ENCODE measurements at places on chromosomes 1 and 21. TPM values are rescaled to one million over a fixed set of nuclear protein-coding genes. Genes with fewer than 3 reads are reported as not detected.

DNA sequence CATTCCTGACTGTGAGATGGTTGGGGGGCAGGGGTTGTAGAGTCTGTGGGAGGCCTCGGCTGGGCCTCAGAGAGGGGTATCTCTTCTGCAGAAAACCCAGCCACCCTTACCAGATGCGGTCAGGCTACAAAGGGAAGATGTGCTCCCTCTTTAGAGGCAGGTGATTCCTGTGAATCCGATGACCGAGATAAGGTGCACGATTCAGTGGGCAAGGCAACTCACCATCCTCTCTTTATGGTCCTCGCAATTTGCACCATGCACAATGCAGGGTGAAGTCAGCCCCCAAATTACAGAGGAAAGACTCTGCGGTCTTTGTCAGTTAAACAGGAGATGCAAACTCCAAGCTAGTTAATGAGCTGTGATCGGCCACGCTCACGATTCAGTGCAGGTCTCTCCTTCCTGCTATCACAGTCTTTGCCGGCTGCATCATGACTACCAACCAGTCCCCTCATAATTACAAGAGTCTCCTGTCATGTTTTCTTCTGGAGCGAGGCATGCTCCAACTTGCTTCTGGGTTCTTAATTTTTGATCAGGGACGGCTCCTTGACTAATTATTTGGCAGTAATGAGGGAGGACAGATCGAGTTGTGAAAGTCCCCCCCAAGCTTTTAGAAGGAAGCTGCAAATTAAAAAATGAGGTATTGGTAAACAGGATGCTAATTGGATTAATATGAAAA, 12.5 kb downstream of the TP73 start:
- H3K36me3 ChIP-seq, result no peaks in the 10 kb centered on the region
- H3K27me3 ChIP-seq, result peaks cover 8% of the 10 kb centered on the region
- DNase-seq, result no peak
- H3K27ac ChIP-seq, result no peak overlapping the region
- no peak overlapping the region for H3K4me3 ChIP-seq

- no peaks in the 10 kb centered on the region for H3K36me3 ChIP-seq
- peak overlapping the region; percentile 61 for H3K27ac ChIP-seq
- DNase-seq, result peak; percentile 89
- peaks cover 18% of the 10 kb centered on the region for H3K4me1 ChIP-seq
- H3K4me3 ChIP-seq, result no peak overlapping the region
Measured at GRCh38 chr1:8439015-8439702, 121.2 kb downstream of the SLC45A1 start.

The FCRL4 gene
- total RNA-seq, result not detected

DNA sequence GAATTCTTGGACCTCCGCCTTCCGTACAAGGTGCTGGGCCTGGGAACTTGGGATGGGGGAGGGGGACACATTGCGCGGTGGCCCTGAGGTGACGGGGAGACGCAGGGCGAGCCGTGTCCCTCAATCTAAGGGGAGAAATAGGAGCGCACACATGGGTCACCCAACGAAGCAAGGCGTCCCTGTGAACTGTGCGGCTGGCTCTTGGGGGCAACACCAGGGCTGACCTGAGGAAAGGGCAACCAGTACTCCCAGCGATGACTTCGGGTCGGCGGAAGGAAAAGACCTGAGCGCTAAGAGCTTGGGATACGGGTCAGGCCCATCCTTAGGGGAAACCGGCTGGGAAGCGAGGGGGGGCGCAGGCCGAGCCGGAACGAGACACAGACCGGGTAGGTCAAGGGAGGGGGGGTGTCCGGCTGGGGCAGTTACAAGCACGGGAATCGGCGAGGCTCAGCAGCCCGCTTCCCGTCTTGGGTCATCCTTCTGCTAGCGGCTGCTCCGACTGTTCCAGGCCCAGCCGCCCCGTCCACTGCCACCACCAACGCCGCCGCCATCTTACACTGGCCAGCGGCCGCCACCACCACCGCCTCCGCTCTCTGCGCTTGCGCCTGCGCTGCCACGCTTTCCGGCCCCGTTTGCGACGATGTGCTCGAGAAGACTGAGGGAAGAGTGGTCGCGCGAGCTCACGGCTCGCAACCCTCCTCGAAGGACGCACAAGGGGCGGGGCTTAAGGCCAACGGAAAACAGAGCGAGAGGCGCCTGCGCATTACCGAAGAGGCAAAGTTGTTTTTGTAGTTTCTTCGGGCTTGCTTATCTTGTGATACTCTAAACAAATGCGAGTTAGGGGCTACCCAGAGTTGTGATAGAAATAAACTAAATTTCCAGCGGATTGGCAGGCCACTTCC, at the start of gene DCAF8:
Gene DCAF8, minus strand, starts transcription at position 657 of the 902 bp plus-strand sequence. CDS start 18,541 bp downstream, outside the sequence.
- peak; percentile 99 for DNase-seq
- H3K27ac ChIP-seq, result peak within 1 kb of the TSS; percentile 94
- peaks cover 38% of the 10 kb centered on the region for H3K4me1 ChIP-seq
- H3K4me3 ChIP-seq, result peak within 1 kb of the TSS; percentile 91
- H3K27me3 ChIP-seq, result no peaks in the 10 kb centered on the region

- H3K27me3 ChIP-seq, result no peaks in the 10 kb centered on the region
- no peaks in the 10 kb centered on the region for H3K36me3 ChIP-seq
- DNase-seq, result peak; percentile 70
- peaks cover 32% of the 10 kb centered on the region for H3K4me1 ChIP-seq
Measured at GRCh38 chr1:244302876-244303609, 148.7 kb downstream of the ADSS2 start.

The XPR1 gene
- 21.1 TPM for total RNA-seq

GRCh38 chr1:39908534-39908933, 6.8 kb upstream of the MYCL start:
- no peak overlapping the region for H3K27ac ChIP-seq
- no peaks in the 10 kb centered on the region for H3K36me3 ChIP-seq
- peaks cover 8% of the 10 kb centered on the region for H3K27me3 ChIP-seq
- H3K4me1 ChIP-seq, result no peaks in the 10 kb centered on the region

The MGST3 gene
- total RNA-seq, result 216 TPM

DNA sequence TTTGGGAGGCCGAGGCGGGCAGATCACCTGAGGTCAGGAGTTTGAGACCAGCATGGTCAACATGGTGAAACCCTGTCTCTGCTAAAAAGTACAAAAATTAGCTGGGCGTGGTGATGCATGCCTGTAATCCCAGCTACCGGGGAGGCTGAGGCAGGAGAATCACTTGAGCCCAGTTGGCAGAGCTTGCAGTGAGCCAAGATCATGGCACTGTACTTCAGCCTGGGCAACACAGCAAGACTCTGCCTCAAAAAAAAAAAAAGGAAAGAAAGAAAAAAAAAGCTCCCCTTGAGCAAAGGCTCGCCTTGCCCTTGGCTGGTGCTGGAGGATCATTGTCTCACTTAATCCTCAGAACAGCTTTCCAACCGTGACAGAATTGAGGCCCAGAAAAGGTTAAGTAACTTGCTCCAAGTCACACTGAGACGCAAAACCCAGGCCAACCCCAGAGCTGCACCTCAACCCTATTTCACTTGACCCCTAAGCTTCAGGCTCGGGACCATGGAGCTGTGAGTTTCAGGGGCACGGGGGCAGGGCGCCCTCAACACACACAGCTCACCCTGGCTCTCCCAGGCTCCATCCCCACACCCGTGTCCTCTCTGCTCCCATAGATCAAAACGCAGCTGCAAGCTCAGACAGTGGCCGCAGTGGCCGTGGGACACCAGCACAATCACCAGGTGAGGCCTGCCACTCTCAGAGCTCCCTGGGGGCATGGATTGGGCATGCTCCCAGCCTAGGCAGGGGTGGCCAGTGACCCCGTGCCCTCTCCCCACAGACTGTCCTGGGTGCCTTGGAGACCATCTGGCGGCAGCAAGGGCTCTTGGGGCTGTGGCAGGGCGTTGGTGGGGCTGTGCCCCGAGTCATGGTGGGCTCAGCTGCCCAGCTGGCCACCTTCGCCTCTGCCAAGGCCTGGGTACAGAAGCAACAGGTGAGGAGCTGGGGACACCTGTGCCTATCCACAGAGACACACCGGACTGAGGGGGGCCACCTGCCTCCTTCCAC, 1.6 kb downstream of the SLC25A34 start:
- H3K27ac ChIP-seq, result no peak overlapping the region
- H3K27me3 ChIP-seq, result no peaks in the 10 kb centered on the region
- no peak overlapping the region for H3K4me3 ChIP-seq
- H3K36me3 ChIP-seq, result peaks cover 24% of the 10 kb centered on the region
- peaks cover 18% of the 10 kb centered on the region for H3K4me1 ChIP-seq

DNA sequence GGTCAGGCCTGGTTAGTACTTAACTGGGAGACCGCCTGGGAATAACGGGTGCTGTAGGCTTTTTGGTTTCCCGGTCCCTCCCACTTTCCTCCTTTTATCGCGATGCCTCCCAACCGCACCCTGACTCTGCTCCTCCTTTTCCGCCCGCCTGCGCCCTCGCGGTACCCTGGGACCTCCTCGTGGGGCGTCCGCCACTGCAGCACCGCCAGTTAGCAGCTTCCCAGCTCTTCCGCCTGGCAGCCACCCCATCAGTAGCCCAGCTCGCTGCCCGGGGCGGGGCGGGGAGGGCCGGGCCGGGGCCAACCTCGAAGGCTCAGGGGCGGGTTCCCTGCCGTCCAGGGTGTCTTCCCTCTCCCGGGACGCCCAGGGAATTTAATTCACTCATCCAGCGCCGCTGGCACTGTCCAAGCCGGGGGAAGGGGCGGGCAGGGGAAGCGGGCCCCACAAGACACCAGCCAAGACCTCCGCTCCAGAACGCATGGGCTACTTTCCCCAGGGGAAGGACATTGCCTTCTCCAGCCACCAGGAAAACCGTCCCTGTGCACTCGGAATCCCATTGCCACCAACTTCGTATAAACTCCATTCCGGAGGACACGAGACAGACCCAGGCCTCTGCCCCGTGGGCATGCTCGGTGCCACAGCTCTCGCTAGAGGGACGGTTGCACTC, 2.0 kb upstream of the ZNF678 start:
- no peak for DNase-seq
- H3K4me1 ChIP-seq, result peaks cover 12% of the 10 kb centered on the region
- peaks cover 37% of the 10 kb centered on the region for H3K27me3 ChIP-seq
- no peak overlapping the region for H3K27ac ChIP-seq
- H3K4me3 ChIP-seq, result no peak overlapping the region

Measured in lower lobe of right lung (tissue), 2 donors.